Stimulated activated CD4-positive, alpha-beta T cell treated with anti-CD3 and anti-CD28 coated beads, Interleukin-2, amount 100 ng/mL, for 24 hours (primary cell): ENCODE measurements at places on chromosomes 7 and 10.

DNA sequence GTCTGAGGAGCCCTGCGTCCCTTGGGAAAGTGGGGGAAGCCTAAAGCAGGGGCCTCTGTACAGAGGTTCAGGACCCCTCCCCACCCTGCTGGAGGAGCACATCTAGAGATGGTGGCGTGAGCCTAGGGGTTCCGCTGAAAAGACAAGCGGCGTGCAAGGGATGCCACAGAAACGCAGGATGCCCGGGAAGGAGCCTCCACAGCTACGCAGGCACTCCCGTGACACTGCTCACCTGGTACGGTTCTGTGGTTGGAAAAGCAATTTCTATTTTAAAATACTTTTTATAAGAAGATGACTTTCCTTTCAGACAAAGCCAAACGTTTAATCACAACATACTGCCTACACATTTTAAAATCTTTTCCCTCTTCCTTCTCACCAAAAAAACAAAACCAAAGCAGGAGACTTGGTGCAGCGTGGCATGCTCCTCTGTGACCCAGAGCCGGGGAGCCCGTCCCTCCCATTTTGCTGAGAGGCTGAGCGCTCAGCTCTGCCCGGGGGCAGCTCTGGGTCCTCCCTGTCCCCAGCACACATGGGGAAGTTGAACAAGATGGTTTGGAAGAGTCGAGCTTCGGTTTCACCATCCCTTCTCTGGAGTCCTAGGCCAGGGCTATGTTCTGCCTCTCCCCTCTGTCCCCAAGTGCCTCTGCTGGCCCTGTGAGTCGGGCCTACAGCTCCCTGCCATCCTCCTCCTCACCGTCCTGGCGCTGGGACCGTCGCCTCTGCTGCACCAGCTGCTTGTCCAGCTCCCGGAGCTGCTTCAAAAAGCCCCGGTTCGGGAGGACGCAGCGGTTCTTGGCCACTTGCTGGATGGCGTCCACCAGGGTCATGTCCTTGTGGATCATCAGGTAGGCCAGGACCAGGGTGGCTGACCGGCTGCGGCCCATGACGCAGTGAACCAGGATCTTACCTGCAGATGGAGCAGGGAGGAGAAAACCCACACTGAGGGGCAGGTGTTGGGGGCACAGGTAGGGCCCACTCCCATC, 74.0 kb upstream of the SAMD8 start:
- DNase-seq, result no peak

- DNase-seq, result no peak
Observed at GRCh38 chr10:27660268-27660667, 85.4 kb downstream of the MKX start.

GRCh38 chr10:122864901-122865300, 14.5 kb downstream of the FAM24B start:
- no peak for DNase-seq

GRCh38 chr10:122279725-122280141, 8.6 kb downstream of the BTBD16 start:
- peak; percentile 27 for DNase-seq

GRCh38 chr7:149070372-149071125, 20.0 kb downstream of the ZNF786 start:
- no peak for DNase-seq

- no peak for DNase-seq
Observed at GRCh38 chr10:12406764-12407400, 57.5 kb downstream of the CAMK1D start.

DNA sequence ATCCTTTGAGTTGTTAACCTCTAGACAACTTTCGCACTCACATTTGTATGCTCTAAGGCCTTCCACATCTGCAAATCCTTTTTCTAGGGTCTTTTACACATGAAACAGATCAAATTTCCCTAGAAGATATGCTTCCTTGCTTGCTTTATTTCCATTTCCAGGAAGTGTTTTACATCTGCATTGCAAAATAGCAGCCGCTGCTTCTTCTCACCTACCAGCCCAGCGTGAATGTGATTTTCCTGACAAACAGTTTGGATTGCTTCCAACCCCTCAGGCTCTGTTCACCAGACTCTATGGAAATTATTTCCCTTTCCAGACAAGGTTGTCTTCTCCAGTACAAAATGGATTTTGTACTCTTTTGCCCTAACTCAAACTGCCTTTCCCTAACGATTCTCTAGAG, 50.9 kb upstream of the PAPSS2 start:
- DNase-seq, result no peak
